Activated T-cell treated with anti-CD3 and anti-CD28 coated beads, Interleukin-2, amount 50 U/mL, for 72 hours (primary cell): ENCODE measurements at places on chromosomes 16 and 17. TPM values are rescaled to one million over a fixed set of nuclear protein-coding genes. Genes with fewer than 3 reads are reported as not detected.

GRCh38 chr17:41537990-41538389 is 9.9 kb upstream of the KRT19 start:
- DNase-seq: no peak

DNA sequence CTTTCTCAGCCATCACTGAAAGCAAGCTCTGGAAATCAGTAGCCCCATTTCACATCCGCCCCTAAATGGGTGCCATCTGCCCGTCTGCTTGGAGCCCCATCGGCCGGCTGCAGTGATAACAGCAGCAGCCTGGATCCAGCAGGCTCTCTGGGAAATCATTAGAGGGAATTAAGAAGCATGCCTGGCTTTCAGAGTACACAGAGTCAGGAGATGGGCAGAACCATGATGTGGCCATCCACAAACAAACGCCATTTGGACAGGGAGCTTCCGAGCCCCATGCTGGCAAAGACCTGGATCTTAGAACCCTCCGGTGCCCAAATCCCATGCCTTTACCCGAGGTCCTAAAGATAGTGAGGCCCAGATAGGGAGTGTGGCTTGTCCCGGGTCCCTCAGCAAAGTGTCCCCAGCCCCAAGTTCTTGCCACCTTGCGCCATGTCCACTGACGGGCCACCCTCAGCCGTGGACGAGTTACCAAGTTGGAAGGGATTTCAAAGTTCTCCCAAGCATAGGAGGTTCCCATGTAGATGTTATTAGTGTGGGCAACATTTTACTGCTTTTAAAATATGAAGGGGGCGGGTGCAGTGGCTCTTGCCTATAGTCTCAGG is 1.0 kb upstream of the LITAF start:
- DNase-seq: no peak

DNA sequence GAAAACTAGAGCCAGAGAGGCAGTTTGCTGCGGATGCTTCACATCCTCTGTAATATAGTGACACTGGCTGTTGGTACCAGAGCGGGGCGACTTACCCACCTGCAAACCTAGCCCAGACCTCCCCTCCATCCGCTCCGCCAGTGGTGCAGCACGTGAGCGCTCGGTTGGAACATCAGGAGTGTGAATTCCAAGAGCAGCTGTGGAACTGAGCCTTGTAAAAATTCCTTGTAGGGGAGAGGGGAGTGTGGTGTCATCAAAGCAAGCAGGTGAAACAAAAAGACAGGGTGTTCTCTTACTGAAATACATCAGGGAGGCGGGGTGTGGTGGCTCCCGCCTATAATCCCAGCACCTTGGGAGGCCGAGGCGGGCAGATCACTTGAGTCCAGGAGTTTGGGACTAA is 51.3 kb downstream of the CCDC42 start:
- no peak for DNase-seq

DNA sequence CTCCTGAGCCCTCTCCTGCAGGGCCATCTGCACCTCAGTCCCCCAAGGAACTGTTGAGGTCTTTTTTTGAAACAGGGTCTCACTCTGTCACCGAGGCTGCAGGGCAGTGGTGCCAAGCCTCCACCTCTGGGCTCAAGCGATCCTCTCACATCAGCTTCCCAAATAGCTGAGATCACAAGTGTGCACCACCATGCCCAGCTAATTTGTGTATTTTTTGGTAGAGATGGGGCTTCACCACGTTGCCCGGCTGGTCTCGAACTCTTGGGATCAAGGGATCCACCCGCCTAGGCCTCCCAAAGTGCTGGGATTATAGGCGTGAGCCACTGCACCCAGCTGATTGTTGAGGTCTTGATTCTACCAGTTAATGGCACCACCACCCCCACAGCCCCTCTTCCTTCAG is 27.9 kb upstream of the ENDOV start:
- no peak for DNase-seq

DNA sequence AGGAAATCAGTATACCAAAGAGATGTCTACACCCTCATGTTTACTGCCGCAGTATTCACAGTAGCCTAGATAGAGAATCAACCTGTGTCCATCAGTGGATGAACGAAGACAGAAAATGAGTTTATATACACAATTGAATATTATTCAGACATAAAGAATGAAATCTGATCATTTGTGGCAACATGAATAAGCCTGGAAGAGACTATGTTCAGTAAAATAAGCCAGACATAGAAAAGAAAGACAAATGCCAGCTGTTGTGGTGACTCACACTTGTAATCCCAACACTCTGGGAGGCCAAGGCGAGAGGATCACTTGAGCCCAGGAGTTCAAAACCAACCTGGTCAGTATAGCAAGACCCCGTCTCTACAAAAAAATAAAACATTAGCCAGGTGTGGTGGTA is 16.1 kb downstream of the NUDT16L1 start:
- DNase-seq: no peak

- no peak for DNase-seq
Observed at GRCh38 chr16:89392881-89393737, 97.3 kb downstream of the ANKRD11 start.

- DNase-seq: no peak
Observed at GRCh38 chr17:42031584-42031983, 11.7 kb downstream of the NKIRAS2 start.

ARHGDIG gene
- total RNA-seq: 0.97 TPM

FNDC8 gene
- not detected for total RNA-seq

CTRL gene
- total RNA-seq: 4.2 TPM

KRT40 gene
- not detected for total RNA-seq

TMEM235 gene
- not detected for total RNA-seq
